ENCODE measurements at places on chromosomes 7 and 10.
A peak's percentile ranks its signal among the peaks of the same experiment; 100 is the strongest.

GRCh38 chr10:91190388-91190870 lies 30.0 kb upstream of the PCGF5 start:
- no peak for DNase-seq

DNA sequence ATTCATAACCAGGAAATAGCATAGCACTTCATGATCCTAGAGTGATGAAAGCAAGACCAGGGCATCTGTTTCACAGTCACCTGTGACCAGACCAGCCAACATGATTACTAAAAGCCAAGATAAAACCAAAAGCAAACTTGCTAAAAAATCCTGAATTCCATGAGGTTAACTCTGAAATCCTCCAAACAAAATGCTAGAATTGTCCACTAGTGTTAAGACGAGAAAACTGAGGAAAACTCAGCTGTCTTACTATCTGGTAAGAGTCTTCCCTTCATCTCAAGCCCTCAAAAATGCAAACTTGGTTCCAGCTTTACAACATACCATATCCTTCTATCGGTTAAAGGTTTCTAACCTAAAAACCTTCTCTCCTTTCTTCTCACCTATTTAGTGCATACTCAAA lies 1.3 kb upstream of the NPM3 start:
- no peak for DNase-seq

- DNase-seq, result no peak
Observed at GRCh38 chr7:127941476-127942210, 89.6 kb downstream of the LRRC4 start.

DNA sequence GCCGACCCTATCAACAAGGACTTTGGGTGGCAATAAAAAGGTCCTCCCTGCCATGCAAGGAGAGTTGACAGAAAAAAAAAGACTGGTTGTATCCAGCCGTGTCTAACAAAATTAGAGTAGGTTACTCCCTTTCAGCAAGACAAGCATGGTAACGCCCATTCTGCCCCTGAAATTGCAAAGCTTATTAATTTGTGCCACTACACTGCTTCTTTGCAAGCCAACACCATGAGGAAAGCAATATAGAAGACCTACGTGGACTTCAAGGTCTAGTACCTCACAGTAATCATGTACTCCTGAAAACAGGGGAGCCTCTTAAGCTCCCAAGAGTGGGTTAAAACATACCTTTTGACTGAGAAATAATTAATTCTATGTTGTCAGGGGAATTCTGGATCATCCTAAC lies 90.3 kb downstream of the FRMPD2 start:
- no peak for DNase-seq

- no peak for DNase-seq
Observed at GRCh38 chr10:70834441-70835151, 18.8 kb downstream of the SGPL1 start.

DNA sequence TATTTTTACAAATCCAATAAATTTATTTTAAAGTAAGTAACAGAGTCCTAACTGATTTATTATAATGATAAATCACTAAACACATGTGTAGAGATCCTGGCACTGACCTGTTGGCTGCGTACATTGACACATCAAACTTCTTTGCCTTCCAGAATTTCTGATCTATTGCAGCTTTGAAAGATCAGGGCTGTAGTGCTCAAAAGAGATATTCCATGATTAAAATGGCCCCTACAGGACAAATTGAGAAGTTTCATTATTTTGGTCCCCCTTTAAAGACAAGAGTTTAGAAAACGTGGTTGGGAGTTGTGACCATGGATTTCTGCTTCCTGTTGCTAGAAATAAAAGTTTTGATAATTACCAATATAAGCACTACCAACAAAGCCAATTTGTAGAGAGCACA lies 87.7 kb upstream of the PDK4 start:
- no peak for DNase-seq

- DNase-seq, result no peak
Observed at GRCh38 chr10:114453576-114453975, 49.3 kb upstream of the AFAP1L2 start.

DNA sequence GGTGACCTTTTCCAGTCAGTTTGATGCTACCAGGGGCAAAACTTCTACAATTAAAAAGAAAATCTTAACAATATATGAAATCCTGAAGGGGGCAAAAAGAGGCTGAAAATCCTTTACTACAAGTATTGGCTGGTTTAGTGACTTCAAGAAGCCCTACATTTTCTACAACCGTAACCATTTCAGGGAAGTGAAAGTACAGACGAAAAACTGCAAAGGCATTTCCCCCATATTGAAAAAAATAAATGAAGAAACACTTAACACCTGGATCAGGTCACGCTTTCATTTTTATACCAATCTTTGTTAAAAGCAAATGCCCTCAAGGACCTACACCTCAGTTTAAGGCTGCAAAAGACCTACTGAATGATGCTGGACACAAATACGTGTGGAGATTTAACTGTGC lies 38.6 kb downstream of the IL6 start:
- no peak for DNase-seq

DNA sequence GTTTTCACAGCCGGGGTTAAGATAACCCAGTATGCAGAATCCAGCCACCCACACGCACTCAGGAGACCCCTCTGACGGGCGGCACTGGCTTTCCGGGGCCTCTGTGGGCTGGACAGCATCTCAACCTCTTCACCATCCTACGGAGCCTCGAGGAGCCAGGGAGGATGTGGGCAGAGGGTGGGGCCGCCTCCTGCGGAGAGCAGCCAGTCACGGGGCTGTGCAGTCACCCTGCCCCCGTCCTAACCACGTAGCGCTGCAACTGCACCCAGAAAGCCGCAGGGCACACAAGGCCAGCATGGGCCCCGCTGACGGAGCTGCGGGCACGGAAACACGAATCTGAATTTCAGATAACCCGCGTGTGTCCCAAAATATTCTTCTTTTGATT lies 270.3 kb downstream of the ELFN1 start:
- no peak for DNase-seq

- DNase-seq, result no peak
Observed at GRCh38 chr7:133551466-133551865, 298.6 kb downstream of the EXOC4 start.

DNA sequence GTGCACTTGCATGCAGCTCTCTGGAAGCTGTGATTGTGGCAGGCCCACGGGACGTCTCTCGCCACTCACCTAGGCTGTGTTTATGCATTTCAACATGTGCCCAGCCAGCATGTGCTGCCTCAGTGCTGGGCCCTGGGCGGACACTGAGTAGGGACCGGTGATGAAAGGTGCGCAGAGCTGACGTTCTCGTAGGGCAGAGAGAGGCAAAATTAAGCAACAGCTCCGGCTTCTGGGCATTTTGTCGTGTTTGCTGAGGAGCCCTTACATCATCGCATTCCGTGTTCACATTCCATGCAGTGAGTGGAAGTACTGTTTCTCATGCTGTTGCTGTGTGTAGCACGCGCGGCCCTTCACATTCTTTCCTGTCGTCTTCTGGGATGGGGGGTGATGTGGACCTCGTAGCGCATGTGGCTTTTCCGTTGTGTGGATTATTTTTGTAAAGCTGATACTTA lies 50.5 kb downstream of the PRF1 start:
- DNase-seq, result no peak

- no peak for DNase-seq
Observed at GRCh38 chr10:97895915-97896314, 46.3 kb downstream of the GOLGA7B start.

DNA sequence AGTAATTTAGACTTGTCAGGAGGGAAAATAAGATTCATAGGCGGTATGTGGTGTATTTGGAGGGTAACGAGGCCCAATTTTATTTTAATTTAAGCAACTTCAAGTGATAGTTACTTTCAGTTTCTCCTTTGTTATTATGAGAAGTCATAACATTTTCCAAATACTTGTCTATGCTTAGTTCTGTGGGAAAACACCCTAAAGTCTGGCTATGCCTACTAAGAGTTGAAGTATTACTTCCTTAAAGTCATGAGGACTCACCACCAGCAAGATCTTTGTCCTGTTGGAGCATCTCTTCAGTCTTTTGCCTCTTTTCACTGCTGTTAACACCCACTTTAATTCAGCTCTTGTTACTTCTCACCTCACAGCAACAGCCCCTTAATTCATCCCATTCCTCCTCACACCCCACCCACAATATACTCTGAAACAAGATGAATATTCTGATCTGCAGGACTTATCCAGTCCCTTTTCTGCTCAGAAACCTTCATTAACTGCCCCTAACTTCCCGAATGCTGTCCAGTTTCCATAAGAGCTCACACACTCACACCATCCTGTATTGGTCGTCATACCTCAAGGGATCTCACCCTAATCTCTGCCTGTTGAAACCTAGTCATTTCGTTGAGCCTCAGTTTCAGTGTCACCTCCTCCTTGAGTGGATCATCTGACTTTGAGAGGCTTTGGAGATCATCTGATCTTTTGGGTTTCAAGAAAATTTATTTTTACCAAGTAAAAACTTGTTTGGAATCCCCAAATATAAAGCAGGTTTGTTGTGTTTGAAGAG lies 61.3 kb downstream of the DNAH11 start:
- no peak for DNase-seq

DNA sequence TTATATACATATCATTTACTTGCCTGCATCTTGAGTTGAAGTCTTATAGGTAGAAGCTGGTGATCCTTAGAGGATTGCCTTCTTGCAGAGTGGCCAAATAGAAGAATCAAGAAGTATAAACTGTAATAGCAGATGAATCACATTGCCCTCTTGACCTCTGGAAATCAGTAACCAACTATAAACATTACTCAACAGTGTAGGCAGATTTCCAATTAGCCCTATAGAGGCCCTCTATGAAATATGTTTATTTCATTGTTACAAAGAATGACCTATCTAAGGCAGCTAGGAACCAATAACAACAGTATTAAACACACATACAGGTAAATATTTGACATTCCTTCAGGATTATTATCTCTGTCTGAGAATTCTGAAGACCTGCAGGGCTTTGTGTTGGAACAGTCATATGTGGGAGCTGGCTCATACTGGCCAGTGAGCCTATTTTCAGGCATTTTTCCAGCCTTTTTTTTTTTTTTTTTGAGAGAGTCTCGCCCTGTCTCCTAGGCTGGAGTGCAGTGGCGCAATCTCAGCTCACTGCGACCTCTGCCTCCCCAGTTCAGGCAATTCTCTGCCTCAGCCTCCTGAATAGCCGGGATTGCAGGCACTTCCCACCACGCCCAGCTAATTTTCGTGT lies 7.2 kb upstream of the SRI start:
- DNase-seq, result peak; percentile 78

GRCh38 chr7:128215739-128216138 lies 25.3 kb upstream of the LEP start:
- DNase-seq, result no peak

DNA sequence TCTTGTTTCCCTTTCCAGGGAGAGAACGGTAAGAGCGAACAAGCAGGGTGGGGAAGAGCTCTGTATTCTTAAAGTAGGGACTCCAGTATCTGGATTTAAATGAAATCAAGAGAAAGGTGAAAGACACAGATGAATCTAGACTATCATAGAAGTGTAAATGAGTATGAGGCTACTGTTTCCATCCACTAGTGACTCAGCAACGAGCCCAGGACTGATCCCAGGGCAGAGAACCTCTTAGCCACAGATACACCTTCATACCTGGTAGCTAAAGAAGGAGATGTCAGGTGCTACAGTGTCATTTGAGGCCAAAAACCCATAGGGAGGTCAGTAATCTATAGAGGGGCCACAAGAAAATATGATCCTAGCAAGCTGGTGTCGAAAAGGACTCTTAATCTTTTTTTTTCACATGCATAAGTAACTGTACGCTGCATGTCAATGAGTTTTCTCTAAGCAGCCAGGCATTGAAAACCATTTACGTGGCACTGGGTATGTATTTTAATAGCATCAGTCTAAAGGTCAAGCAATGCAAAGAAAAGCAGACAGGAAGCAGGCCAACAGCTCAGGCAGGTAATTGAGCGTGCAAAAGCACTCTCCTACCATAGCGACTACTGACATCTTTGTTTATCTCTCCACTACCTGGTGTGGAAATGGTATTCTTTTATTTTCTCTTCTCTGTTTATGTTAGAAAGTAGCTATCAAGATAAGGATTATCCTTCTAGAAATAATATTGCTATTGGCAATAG lies 91.5 kb upstream of the EGR2 start:
- DNase-seq, result no peak

DNA sequence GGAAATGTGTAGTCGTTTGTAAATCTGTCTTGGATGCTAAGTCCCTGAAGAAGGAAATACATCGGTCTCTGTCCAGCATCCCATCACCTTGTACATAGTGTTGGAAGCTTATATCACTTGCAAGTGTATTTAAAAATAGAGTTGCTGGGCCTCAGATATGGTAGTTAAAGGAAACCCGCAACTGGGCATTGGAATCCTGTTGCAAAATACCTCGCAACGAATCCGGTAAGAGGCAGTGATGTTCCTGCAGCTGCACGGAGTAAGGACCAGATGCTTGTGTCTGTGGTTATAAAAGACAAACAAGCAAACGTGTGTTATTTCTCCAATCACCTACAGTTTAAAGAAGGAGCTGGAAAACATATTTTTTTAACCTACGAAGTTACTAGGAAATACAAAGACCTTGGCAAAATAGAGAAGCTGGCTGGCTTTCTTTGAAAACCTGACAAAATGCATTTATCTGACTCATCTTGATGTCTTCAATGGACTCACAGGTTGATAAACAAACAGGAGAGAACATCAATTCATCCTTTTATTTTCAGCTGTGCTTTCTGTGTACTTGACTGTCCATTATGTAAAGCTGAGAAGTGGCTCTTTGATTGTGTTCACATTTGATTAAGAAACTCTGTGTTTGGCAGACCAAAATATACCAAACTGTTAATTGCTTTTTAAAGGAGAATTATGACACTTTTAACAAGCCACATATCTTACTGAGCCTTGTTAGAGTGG lies 326.4 kb downstream of the SFMBT2 start:
- no peak for DNase-seq

- no peak for DNase-seq
Observed at GRCh38 chr10:10605551-10606081, 412.1 kb upstream of the CELF2 start.

DNA sequence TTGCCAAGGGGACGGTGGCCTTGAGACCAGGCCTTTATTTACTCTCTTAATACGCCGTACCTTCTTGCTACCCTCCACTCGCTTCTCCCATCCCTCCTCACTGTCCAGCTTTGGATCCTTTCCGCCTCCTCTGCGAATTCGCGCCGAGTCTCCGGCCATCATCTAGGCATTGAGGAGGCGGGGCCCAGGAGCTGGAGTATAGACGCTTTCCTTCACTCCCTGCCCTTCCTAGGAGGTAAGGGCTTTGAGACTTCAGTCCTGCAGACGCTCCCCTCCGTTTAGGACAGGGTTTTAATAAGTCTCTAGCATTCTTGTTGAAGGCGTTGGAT lies 538 bp downstream of the TFAM start:
- DNase-seq, result no peak

GRCh38 chr10:12455318-12455717 lies 106.0 kb downstream of the CAMK1D start:
- DNase-seq, result no peak

GRCh38 chr7:127404286-127405072 lies 12.0 kb upstream of the ZNF800 start:
- DNase-seq, result no peak

- no peak for DNase-seq
Observed at GRCh38 chr7:130362251-130362816, 17.7 kb downstream of the CPA5 start.
